ENCODE measurements at places on chromosomes 5 and 9.

DNA sequence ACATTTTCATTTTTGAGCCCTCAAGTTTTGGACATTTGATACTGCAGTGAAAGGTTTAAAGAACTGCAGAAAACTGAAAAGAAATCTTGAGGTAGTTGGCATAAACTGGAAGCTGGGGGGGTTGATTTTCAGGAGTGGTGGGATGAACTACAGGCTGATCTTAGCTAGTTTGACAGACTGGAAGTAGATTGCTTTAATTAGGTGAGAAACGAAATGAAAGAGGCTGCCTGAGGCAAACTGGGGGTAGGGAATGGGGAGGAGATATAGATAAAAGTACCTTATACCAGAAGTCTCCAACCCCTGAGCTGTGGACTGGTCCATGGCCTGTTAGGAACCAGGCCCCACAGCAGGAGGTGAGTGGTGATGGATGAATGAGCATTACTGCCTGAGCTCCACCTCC, 101.4 kb upstream of the SPEF2 start:
- no peak for DNase-seq

- DNase-seq: no peak
These were observed 1590.2 kb downstream of the EFNA5 start for GRCh38 chr5:106080535-106080934.

GRCh38 chr5:97427235-97427634, 244.2 kb upstream of the RIOK2 start:
- DNase-seq: no peak

- no peak for DNase-seq
These were observed 43.4 kb downstream of the PTPN3 start for GRCh38 chr9:109454601-109455155.

DNA sequence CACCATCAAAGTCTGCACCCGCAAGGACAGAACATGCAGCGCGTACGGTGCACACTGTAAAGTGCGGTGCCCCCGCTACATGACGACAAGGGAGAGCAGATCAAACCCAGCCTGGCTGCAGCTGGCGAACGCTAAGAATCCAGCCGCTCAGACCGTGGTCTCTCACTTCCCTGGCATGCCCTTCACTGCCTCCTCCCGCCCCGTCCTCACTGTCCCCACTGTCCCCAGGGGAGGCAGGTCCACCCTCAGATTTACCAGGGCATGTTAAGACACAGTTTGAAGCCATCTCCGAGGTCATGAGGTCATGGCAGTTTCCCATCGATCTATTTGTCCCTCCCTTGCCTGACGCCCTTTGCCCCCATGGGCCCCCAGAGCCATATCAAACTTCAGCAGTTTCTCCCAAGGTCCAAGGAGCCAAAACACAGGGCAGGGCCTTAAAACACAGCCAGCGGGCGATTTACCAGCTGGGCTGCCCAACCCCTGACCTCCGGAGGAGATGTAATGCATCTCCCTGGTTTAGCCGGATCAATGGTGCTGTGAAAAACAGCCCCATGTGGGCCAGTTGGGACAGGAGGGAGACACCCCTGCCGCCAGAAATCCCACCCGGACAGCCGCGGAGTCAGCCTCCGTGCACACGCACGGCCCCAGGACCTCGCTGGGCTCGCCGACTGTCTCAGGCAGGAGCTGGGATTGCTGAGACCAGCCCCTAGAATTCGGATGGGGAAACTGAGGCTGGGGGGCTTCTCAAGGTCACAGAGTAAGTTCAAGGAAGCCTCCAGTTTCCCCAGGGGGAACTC, 52.3 kb upstream of the FUBP3 start:
- no peak for DNase-seq

DNA sequence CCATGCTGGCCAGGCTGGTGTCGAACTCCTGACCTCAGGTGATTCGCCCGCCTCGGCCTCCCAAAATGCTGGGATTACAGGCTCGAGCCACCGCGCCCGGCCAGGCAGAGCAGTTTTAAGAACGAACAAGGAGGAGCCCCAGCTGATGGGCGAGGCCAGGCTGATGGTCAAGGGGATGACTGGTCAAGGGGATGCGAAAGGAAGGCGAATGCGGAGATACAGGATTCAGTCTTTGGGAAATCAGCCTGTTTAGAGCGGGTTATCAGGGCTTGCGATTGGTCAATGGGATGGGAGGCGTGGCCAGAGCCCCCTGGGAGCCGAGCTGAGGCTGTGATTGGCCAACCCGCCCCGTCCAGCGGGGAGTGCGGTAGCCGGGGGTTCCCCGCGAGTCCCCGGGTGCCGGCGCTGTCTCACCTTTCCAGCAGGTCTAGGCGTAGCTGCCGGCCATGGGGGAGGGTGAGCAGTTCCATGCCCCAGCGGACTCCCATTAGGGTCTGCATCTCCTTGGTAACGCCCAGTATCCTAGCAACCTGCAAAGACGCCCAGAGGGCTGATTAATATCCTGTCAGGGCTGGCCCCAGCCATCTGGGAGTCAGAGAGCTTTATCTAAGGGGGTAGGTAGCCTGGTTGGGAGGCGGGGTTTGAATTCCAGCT, 7.5 kb upstream of the TOR2A start:
- DNase-seq: no peak

DNA sequence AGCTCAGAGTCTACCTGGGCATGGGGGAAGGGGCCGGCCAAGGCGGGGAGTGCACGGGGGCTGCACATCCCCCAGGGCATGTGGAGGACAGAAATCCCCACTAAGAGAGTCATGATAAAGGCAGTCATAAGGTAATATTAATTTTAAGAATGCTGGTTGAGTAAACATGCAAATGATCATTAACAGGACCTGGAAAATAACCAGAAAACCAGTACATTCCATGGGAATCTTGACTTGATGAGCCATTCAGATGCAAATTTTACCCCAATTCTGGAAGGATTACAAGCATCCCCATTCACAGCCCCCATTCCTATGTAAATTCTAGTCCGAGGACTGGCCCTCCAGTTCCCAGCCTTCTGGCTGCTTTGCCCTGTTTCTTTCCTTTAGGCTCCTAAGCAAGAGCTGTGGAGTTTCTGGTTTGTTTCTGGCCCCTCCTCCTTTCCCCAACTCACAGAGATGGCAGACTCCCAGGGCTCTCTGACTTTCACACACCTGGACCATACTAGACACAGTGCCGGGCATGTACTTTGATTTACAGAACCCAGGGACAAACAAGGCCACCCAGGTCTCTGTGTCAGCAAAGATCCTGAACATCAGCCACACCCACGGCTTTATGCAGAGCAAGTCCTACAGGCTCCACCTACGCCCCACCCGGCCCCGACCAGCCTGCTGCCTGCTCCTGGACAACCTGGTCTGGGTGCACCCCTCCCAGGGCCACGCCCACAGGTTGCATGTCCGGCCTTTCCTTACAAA, 62.7 kb downstream of the SEMA4D start:
- no peak for DNase-seq

GRCh38 chr5:66362687-66363086, 218.6 kb downstream of the SREK1 start:
- no peak for DNase-seq

DNA sequence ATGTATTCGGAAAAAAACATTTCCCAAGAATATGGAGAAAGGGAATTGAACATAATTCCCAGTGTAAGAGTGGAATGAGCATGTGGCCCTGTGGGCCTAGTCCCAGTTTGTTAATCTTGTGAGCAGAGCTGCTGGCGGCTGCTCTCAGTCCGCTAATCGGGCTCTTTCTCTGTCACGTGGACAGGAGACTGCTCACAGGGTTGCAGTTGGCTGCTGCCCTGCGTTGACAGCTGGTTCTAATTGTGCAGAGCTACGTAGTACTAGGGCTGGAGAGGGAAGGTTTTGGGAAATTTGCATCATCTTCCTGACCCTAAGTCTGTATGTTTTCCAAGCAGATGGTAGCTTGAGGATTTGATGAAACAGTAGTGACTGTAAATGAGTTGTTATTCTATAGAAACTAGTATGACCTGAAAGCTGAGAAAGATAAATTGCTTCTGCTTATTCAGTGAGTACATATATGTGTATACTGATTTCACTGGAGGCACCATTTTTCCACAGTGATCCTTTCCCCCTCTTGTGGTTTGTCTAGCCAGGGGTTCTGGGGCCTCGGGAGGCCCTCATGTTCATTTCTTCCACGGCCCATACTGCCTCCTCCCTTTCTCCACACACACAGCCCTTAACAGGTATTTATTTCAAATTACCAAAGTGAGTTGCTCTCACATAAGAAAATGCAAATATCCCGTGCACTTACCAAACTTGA, 100.6 kb downstream of the ANGPTL2 start:
- no peak for DNase-seq

DNA sequence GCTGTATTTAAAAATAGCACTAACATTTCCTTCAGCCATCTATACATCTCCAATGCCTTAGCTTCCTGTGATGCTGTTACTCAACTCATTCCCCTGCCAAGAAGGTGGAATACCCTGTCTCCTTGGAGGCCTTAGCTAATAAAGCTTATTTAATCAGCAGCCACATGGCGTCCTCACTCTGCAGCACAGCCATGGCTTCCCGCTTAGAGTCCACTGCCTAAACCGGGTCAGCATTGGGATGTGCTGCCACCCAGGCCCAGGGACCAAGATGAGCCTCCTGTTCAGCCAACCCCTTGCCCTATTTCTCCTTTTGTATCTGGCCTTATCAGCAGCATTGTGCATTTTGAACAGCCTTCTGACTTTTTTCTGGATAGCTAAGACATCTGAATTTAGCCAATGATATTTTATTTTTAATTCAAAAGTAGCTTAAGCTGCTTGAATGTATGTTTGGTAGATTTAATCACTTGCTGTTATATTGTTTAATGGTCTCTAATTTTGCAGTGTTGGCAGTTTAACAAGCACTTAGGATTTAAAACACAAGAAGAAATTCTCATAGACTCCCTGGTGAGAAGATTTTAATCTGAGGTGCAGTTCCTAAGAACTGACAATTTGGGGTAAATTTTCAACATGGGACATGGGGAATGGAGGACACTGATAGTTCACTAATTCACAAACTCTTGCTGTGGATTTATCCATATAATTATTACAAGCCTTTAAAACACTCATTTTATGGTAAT, 113.0 kb downstream of the RPS23 start:
- DNase-seq: no peak

- no peak for DNase-seq
These were observed 90.5 kb downstream of the ANKH start for GRCh38 chr5:14781106-14781505.

GRCh38 chr9:126317513-126317912, 9.1 kb upstream of the MVB12B start:
- DNase-seq: no peak

DNA sequence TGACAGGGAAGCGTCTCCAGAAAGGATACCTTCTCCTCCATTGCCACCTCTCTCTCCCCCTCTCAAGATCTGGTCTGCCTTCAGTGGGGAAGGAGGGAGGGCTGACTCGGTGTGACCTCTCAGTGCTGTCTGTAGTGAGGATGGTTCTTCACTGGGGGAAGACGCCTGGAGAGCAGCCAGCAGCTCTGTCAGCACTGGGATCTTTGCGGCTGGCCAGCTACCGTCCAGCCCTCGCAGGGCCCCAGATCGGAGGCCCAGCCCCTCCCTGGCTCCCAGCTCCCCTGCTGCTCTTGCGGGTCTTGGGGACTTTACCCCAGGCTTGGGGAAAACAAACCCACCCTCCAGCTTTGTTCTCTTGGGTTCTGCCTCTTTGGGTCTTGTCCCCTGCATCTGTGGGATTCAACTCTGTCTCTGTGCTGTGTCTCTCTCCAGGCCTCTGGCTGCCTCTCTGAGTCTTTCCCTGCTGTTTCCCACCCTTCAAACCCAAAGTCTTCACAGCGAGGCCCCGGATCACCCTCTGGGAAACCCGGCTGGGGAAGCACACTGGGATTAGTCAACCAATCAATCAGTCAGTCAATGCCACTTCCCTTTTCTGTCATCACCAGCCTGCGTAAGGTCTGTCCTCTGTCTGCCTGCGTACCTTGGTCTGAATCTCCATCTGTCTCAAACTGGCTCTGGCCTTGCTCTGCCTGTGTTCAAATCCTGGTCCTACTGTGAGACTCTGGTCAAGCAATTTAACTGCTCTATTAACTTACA, 23.0 kb downstream of the FGF18 start:
- DNase-seq: no peak

DNA sequence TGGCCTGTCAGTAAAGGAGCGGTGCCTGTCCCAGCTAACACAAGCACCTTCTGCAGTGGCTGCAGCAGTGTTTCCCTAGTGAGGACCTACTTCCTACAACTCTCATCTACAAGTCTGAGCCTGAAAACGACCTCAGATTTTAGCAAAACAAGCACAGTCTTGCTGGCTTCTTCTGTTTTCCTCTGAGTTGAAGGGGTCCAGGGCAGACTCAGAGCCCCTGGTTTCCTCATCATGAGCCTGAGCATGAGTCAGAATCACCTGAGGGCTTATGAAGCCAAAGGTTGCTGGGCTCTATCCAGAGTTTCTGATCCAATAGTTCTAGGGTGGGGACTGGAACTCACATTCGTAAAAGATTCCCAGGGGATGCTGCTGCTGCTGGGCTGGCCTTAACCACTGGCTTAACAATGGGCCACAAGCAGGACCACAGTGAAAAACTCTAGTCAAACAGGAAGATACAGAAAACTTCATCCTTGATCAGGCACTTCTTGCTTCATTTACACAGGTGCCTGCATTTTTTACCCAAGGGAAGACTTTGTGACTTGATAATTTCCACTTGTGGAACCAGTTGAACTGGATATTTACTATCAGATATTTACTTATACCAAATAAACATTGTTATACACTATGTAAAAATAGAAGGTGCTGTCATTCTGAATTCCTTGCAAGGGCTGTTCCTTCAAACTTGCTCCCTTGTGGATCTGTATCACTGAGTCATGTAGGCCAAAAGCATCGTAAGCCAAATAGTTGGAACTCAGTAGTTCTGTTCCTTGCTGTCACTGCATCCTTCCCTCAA, 4.3 kb upstream of the ACER2 start:
- DNase-seq: no peak

DNA sequence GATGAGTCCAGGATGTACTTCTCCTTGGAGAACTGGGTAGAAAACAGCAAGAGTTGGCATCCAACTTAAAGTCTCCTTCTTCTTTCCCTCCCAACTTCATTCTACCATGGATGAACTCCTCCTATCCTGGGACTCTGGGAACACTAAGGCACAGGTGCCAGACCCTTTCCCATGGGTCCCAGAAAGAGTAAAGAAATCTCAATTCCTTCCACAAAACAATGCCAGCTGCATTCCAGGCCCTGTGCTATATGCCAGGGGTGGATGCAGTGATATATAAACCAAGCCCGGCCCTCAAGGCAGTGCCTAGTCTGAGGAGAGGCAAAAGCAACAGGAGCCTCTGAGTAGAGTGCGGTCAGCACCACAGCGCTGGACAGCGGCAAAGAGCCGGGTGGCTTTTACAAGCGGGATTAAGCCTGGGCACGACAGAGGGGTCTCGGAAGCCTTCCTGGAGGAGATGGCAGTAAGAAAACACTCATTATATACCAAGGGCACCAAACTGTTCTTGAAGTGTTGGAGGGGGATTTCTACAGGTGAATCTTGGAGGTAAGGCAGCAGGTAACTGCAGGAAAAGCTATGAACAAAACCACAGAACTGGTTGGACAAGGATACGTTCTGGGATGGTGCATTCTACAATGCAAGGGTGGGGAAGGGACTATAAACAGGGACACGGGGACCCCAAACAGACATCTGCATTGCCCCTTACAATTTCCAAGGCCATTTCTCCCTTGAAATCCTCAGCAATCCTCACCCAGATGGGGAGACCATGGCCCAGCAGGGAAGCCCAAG, 16.4 kb upstream of the TOR2A start:
- DNase-seq: no peak
